GM10248 (cell line): ENCODE measurements at places on chromosomes 5 and 9.
A peak's percentile ranks its signal among the peaks of the same experiment; 100 is the strongest.

DNA sequence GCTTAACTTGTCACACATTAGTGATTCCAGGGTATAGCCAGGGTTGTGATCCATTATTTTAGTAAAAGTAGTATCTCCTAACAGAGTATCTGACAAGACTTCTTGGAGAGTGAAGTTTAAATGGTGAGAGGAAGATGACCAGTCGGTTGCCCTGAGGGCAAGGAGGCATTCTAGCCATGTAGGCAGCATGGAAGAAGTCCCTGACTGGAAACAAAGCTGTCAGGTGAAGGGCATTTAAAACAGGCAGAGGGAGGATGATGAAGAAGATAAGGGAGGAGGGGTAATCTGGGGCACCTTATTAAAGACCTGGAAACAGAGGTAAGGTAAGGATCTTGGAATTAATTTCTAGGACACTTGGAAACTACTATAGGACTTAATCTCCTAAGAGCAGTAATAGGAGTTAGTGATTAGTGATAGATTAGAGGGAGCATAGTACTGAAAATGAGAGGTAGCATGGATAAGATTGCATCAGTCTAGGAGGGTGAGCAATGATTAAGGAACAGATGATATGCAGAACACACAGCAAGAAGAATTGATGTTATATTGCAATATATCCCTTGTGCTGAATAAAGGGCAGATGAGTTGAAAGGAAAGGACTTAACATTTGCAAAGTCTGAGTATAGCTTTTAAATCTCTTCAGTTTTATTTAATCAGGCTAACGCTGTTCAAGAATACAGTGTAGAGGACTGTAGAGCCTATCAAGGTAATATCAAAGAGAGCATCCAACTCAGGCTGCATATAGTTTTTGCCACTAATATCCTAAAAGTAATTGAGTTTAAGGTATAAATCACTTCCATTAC is 9.6 kb downstream of the KIF2A start:
- no peak for DNase-seq

DNA sequence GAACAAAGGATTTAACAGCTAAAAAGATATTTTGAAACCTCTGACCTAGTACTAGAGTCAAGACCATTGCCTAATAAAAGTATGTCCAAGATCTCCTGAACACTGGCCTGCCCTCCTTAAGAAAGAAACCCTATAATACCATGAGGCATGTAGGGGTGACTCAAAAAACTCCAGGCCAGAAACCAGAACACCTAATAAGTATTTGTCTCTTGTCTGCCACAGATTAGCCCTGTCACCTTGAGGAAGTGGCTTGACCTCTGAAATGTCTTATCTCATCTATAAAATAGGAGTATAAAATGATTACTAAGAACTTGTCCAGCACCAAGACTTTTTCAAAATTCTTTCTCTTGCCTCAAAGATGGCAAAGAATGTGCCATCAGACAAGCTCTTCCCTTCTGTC is 125.5 kb upstream of the RASGRF2 start:
- DNase-seq = no peak

DNA sequence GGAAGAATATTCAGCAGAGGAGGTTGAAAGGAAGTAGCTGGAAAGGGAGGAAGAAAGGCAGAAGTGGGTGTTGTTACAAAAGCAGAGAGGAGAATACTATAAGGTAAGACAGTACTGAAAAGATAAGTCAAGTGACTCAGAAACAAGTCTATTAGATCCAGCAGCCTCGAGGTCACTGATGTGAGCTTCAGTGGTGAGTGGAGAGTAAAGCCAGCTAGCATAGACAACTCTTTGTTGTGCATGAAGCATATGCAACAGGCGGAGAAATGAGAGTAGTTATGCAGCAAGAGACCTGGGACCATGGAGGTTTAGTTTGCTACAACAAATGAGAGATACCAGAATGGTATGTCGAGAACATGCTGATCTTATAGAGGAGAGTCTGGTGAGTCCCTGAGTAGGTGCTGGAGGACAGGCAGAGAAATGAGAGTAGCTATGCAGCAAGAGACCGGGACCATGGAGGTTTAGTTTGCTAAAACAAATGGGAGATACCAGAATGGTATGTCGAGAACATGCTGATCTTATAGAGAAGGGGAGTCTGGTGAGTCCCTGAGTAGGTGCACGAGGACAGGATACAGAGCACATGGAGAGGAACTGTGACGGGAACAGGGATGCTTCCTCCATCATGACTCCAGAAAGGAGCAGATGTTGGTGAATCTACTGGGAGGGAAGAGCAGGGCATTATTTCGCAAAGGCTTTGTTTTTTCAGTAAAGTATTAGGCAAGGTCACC is 36.0 kb downstream of the EQTN start:
- DNase-seq = no peak

GRCh38 chr5:149063017-149063687 is at the start of gene SH3TC2:
TSS of gene SH3TC2 (minus strand) at chr5:149063062. CDS start at chr5:149063022, 40 bp downstream.
- no peak for DNase-seq

GRCh38 chr9:76310577-76310976 is 83.6 kb downstream of the RFK start:
- DNase-seq = no peak

DNA sequence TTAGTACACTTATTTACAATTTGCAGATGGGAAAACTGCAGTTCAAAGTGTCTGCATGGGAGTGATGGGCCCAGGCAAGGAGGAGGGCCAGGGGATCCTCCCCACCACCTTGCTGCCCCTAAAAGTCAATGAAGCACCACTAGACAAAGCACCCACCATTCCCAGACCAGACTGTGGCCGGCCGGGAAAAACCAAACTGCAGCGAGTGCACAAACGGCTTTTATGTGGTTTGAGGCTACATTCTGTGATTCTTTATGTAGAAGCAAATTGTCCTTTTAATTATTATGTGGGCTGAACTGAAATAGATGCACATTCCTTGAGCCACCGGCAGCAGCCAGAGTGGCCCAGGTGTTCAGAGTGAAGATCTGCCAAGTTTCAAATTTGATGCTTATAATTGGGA is 585.3 kb upstream of the KLF4 start:
- no peak for DNase-seq

- no peak for DNase-seq
Measured at GRCh38 chr9:106613250-106613737, 249.7 kb upstream of the ZNF462 start.

DNA sequence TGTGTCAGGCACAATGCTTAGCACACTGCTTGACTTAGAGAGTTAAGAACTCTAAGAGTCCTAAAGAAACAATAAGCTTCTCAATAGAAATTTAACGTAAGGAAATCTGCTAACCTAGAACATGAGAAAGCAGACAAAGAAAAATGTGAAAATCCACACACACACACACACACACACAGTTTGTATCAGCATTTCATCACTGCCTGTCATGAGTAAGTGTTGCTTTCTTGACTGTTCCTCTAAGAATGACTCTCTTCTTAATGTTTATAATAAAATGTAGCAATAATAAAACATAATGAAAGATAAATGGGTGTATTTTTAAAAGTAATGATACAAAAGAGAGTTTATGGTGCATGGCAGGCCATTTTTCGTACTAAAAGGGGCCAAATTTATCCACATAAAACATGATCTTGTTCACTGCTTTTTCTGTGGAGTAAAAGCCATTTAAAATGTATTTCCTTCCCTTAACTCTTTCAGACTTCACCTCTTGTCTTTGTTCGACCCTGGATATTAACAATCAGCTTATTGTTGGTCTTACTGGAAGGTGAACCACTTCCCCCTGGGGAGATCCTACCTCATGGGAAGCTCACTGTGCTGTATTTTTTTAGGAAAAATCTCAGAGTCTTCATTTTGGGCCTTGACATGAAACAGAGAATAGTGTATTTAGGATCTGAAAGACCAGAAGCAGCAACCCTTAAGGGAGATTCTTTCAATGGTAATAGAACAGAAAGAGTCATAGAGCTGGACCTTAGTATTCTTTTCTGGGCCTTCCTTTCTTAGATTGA is 107.3 kb upstream of the ANKRD55 start:
- DNase-seq = no peak

DNA sequence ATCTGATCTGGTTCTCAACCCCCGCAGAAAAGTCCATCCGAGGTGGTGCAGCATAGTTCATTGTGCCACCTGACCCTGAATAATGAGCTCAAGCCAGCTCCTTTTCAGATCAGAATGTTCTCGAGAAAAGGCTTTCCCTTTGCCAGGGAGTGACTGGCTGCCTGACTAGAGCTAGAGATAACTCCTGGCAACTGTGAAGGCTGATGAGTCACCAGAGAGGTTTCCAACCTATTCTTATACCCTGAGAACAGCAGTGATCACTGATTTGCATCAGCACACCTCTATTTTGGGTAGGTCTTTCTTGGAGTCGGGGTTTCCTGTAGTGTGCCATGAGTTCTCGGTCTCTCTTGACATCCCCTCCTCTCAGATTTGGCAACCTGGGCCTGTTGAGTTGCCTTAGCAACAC is 127.9 kb downstream of the PIK3R1 start:
- peak; percentile 24 for DNase-seq

DNA sequence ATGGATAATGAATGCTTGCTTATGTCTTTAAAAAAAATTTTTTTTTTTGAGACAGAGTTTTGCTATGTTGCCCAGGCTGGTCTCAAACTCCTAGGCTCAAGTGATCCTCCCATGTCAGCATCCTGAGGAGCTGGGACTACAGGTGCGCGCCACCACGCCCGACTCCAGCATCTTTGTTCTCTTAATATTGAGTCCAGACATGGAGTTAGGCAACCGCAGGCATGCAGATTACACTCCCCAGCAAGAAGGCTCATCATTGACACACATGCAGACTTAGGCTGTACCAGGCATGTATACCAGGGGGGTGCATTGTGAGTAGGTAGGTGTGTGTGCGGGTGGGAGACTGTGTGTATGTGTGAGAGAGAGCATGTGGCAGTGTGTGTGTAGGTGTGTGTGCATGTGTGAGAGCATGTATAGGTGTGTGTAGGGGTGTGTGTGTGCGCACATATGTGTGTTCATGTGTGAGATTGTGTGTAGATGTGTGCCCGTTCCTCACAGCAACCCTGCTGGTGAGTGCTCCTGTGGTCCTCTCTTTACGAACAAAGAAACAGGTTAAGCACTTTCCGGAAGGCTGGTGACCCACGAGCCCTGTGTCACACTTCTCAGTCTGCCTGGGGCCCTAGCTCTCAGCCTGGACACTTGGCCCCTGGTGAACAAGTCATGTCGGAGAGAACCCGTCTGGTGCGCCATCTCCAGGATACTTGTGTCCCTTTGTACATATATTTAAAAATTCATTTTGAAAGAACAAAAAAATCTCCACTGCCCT is 6.2 kb downstream of the OBP2B start:
- DNase-seq = no peak
